ENCODE measurements at places on chromosomes 6 and 20.

- DNase-seq = no peak
- H3K27ac ChIP-seq = no peak overlapping the region
- no peaks in the 10 kb centered on the region for H3K27me3 ChIP-seq
- no peaks in the 10 kb centered on the region for H3K36me3 ChIP-seq
- H3K4me1 ChIP-seq = no peaks in the 10 kb centered on the region
These were observed 16.5 kb upstream of the TBCC start for GRCh38 chr6:42762426-42762859.

DNA sequence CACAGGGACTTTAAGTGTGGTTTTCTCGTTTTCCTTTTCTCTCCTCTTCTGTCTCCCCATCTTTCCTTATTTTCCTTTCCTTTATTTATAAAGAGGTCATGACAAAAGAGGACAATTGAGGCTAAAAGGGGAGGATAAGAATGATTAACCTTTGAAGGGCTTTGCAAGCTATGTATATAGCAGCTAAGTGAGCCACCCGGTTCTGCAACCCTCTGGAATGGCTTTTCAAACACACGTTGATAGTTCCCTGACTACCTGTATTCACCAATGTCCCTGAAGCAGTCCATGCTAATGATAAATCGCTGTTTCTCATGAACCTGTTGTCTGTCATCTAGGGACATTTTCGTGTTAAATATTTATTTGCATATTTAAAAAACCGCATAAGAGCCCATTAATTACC is 124.4 kb upstream of the RALGAPA2 start:
- H3K27ac ChIP-seq = no peak overlapping the region
- DNase-seq = no peak
- no peaks in the 10 kb centered on the region for H3K4me1 ChIP-seq
- peaks cover 11% of the 10 kb centered on the region for H3K27me3 ChIP-seq
- no peak overlapping the region for H3K4me3 ChIP-seq

DNA sequence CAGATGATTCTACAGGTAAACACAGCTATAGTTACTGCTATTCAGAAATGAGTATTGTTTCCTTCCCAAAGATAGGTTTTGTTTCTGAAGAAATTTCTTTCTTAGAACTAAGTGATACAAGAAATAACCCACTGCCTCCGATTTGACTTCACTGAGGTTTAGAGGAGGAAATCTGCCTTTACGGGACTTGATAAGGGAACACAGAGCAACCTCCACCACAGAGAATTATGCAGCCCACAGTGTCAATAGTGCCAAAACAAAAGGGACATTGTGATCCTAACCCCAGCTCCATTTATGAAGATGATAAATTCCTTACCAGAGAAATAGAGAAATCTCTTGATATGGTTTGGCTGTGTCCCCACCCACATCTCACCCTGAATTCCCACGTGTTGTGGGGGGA is 164.6 kb downstream of the ZNF217 start:
- no peak overlapping the region for H3K4me3 ChIP-seq
- DNase-seq = no peak
- H3K4me1 ChIP-seq = no peaks in the 10 kb centered on the region

GRCh38 chr6:155219299-155219698 is 44.5 kb upstream of the CLDN20 start:
- no peak overlapping the region for H3K4me3 ChIP-seq
- no peaks in the 10 kb centered on the region for H3K4me1 ChIP-seq
- DNase-seq = no peak
- H3K27ac ChIP-seq = no peak overlapping the region

DNA sequence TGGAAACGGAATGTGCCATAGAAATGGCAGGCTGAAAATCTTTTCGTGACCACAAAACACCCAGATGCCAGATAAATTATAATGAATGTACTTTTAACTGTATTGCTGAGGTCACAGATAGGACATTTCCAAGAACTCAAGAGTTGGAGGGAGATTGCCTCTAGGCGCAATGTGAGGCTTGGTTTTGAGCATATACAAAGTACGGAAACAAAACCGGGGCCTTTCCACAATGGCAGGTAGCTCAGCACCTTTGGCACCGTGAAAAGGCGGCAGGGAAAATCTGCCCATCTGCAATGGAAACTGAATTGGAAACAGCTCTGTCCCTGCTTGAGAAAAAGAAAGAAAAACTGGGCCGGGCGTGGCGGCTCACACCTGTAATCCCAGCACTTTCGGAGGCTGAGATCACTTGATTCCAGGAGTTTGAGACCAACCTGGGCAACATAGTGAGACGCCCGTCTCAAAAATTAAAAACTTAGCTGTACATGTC is 10.5 kb upstream of the C20orf144 start:
- DNase-seq = no peak
- no peak overlapping the region for H3K27ac ChIP-seq
- peaks cover 6% of the 10 kb centered on the region for H3K4me1 ChIP-seq
- no peak overlapping the region for H3K4me3 ChIP-seq

DNA sequence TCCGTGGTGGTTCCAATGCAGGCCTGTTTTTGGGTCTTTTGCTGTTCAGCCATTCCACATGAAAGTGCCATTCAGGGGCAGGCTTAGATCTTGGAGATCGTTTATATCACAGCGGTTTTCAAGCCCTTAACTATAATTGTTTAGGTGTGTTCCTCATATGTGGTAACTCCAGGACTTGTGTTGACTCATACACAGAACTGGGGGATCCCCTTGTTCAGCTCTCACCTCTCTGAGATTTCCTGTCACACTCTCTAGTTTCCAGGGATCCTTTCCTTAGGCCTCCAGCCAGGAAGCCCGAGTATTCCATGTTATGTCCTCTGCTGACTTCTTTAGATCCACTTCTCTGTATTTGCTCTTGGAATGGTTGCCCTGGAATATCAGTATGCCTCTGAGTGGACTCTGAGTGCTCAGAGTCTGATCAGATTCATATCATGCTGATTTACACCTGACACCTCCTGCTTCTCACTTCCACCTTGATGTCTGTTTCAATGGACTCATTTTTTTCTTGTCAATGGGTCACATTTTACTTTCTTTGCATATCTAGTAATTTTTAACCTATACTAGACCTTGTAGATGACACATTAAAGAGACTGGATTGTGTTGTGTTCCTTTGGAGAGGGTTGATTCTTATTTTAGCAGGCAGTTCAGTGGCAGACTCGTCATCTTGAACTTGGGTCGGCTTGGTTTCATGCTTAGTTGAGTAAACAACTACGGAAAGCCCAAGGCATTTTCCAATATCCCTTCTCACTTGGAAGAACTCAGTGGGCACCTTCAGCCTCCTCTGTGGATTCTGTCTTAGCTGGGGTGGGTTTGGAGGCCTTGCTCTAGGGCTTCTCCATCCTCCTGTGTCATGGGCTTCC is 13.1 kb downstream of the NTSR1 start:
- H3K27ac ChIP-seq = no peak overlapping the region
- peaks cover 13% of the 10 kb centered on the region for H3K4me1 ChIP-seq
- H3K36me3 ChIP-seq = no peaks in the 10 kb centered on the region
- no peak for DNase-seq
- peaks cover 70% of the 10 kb centered on the region for H3K27me3 ChIP-seq

GRCh38 chr6:35065870-35066269 is 75.3 kb downstream of the TCP11 start:
- H3K27me3 ChIP-seq = no peaks in the 10 kb centered on the region
- H3K36me3 ChIP-seq = peaks cover 4% of the 10 kb centered on the region
- H3K27ac ChIP-seq = no peak overlapping the region
- no peak for DNase-seq
- H3K4me1 ChIP-seq = no peaks in the 10 kb centered on the region

DNA sequence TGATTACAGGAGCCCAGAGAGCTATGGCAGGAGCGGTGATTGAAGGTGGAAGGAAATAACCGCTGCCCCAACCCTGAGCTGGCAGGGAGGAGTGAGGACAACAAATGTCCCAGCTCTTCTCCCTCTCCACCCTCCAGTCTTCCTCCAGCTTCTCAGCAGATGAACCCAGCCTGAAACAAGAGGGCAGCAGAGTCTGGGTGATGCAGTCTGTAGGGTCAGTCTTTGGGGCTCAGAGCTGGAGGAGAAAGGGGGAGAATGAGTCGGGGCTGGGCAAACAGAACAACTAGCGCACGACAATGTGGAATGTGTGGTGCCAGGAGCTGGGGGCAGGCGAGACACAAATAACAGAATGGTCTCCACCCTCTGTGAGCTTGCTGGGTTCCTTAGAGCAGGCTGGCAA is 4.5 kb upstream of the GUCA1A start:
- DNase-seq = no peak
- no peak overlapping the region for H3K27ac ChIP-seq
- peaks cover 9% of the 10 kb centered on the region for H3K27me3 ChIP-seq
- H3K4me3 ChIP-seq = no peak overlapping the region
- H3K36me3 ChIP-seq = no peaks in the 10 kb centered on the region
- 0 out of 2 replicates have a peak, but pooled peaks cover 8% of the 10 kb centered on the region for H3K4me1 ChIP-seq

DNA sequence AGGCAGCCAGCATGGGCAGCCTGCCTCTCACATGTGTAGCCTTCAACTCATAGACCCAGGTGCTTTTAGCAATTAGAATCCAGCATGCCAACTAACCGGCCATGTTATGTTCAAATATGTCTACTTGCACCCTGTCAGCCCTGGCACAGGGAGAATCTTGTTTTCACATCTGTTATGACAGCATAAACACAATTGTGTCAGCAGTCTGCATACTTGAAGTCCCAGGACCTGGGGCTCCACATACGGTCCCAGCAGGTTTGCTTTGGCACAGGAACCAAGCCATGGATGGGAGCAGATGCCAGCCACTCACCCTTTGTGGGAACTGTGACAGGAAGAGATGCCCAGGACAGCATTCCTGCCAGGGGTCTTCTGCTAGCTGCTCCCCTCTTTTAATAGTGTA is 67.2 kb upstream of the SYNDIG1 start:
- no peak overlapping the region for H3K4me3 ChIP-seq
- no peaks in the 10 kb centered on the region for H3K36me3 ChIP-seq
- no peaks in the 10 kb centered on the region for H3K4me1 ChIP-seq

DNA sequence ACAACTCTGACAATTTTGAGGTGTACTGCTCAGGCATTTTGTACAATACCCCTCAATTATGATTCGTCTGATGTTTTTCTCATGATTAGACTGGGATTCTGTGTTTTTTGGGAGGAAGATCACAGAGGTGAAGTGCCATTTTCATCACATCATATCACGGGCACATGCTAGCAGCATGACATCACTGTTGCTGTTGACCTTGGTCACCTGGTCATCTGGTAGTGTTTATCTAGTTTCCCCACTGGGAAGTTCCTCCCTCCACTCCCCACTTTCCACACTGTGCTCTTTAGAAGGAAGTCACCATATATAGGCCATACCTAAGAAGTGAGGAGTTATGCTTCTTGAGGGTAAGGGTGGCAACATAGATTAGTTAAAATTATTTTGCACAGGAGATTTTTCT is 20.8 kb downstream of the GCM2 start:
- no peak overlapping the region for H3K4me3 ChIP-seq
- no peaks in the 10 kb centered on the region for H3K27me3 ChIP-seq
- H3K36me3 ChIP-seq = no peaks in the 10 kb centered on the region
- no peaks in the 10 kb centered on the region for H3K4me1 ChIP-seq

DNA sequence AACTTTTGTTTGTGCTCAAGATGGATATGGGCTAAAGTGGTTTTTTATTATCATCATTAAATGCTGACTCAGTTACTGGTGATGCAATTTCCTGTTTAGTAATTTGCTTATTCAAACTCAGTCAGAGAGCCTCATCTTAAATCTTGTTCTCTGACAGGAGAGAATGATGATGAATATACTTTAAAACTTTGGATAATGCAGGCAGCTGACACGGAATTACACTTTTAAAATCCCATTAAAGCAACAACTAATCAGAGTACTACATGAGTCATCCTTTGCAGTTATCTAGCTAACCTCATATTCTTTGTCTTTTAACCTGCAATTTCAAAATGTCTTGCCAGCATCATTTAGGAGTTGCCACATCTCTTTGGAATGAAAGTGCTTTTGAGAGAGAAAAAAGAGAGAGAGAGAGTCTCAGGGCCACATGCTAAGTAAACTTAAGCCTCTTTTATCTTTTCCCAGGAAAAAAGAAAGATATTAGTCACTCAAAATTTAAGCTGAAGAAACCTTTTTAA is 9.2 kb upstream of the C6orf141 start:
- H3K4me1 ChIP-seq = peaks cover 16% of the 10 kb centered on the region
- H3K36me3 ChIP-seq = no peaks in the 10 kb centered on the region
- H3K27ac ChIP-seq = peak overlapping the region; percentile 59
- H3K4me3 ChIP-seq = no peak overlapping the region

Data from K562 (cell line).